ENCODE measurements at places on chromosomes 11 and 22. TPM values are rescaled to one million over a fixed set of nuclear protein-coding genes. Genes with fewer than 3 reads are reported as not detected.

The C22orf31 gene
- total RNA-seq: not detected

The TBC1D22A gene
- total RNA-seq: 17.5 TPM

The BSX gene
- not detected for total RNA-seq

The THY1 gene
- 4.0 TPM for total RNA-seq

The BCO2 gene
- 0.61 TPM for total RNA-seq

The NOX4 gene
- total RNA-seq: 11.4 TPM

The ELF5 gene
- total RNA-seq: not detected

The MEI1 gene
- total RNA-seq: 1.3 TPM
